ENCODE measurements at places on chromosomes 6 and 20.

GRCh38 chr6:128367437-128367836, 153.0 kb downstream of the PTPRK start:
- no peak for DNase-seq

GRCh38 chr6:64538722-64539121, 903.1 kb downstream of the PHF3 start:
- DNase-seq, result no peak

- no peak for DNase-seq
Measured at GRCh38 chr6:46757214-46757596, 10.5 kb downstream of the ANKRD66 start.

GRCh38 chr20:20017001-20017843, at the start of gene NAA20:
Gene NAA20, plus strand, starts transcription at chr20:20017362. Its CDS starts 35 bp downstream, at chr20:20017397.
- DNase-seq, result peak; percentile 96

DNA sequence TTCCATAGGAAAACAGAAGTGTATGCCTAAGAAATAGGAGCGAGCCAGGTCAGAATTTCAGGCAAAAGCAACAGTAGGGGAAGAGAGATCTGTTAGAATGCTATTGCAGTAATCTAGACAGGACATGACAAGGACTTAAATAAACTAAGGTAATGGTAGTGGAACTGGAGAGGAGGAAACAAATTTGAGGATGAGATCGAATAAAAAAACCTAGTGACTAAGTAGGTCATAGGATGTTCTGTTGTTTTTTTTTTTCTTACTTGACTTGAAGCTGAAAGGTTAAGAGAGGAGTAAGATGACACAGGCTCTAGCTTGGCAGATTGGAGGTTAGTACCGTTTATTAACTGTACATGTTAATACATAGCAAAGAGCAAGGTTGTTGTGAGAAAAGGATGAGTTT, 28.6 kb downstream of the ORC3 start:
- no peak for DNase-seq

DNA sequence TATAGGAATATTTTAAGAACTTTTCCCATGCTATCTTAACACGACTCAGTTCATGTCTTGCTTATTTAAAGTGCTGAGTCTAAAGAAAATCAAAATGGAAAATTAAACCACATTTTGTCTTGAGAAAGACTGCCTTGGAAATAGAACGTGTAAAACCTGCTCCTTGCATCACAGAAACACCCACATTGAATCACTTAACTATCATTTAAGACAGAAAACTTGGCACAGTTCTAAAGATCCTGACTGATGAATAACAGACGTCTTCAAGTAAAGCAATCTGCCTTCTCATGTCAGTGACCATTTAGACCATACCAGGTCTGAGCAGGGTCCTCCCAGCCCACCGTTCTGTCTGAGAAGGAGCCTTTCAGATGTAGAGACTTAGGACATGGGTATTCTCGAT, 7.4 kb downstream of the PERP start:
- DNase-seq, result no peak

- DNase-seq, result no peak
Measured at GRCh38 chr6:159110013-159110412, 59.2 kb upstream of the FNDC1 start.

DNA sequence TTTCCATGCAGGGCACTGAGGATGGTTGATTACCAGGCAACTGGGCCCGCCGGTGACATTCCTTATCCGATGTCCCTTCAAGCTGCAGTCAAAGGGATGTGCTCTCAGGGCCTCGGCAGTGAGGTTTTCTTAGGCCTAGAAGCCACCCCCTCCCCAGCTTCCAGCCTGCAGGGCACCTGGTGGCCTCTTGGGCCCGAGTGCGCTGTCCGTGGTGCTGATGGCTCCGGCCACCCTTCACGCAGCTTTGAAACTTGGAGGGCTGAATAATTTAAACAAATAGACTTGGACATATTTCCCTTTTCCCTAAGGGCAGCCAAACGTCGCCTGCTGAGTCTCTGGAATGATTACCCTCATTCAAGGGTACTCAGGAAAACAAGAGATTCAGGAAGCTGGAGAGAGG, 8.9 kb upstream of the MLN start:
- DNase-seq, result peak; percentile 70

DNA sequence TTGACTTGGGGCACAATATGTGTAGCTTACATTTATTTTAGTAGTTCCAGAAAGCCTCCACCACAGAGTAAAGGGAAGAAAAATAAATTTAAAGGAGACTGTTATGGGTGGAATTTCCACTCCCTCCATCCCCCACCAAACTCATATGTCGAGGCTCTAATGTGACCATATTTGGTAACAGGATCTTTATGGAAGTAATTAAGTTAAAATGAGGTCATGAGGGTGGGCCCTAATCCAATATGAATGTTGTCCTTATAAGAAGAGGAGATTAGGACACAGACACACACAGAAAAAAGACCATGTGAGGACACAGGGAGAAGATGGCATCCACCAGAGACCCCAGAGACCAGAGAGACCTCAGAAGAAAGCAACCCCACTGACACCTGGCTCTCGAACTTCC, 189.7 kb downstream of the EDN1 start:
- DNase-seq, result no peak
